ENCODE measurements at places on chromosomes 7 and 10.

- DNase-seq = no peak
These were observed 285.8 kb upstream of the COBL start for GRCh38 chr7:51602376-51602775.

DNA sequence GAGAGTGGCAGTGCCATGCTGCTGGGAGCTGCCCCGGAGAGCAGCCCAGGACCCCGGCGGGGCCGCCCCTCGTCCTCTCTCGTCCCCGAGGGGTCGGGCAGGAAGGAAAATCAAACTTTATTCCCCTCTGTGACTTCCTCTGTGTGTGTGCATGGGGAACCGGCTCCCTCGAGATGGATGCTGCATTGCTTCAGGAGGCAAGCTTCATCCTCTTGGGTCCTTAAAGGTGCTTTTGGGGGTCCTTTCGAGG is 726 bp downstream of the MCU start:
- no peak for DNase-seq

GRCh38 chr10:101934686-101935305 is 91.2 kb upstream of the KCNIP2 start:
- DNase-seq = no peak

- no peak for DNase-seq
These were observed 369.6 kb downstream of the TCERG1L start for GRCh38 chr10:130941886-130942285.

GRCh38 chr10:22833781-22834180 is 94.1 kb upstream of the ARMC3 start:
- no peak for DNase-seq

DNA sequence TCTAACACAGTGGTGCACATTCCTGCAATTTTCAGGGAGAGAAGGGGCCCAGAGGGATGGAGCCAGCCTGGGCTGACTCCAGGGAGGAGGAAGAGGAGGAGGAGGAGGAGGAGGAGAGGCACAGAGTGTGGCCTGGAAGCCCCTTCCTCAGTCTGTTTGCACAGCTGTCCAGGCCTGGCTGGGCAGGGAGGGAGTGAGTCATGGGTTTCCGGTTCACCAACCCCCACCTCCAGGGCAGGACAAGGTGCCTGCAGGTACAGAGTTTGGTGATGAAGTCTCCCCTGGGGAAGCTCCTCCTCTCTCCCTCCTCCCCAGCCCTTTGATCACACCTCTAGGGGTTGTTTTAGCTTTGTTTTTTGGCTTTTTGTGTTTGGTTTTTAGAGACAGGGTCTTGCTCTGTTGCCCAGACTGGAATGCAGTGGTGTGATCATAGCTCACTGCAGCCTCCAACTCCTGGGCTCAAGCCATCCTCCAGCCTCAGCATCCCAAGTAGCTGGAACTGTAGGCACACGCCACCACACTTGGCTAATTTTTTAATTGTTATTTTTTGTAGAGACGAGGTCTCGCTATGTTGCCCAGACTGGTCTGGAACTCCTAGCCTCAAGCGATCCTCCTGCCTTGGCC is 77.5 kb upstream of the CUX1 start:
- no peak for DNase-seq

DNA sequence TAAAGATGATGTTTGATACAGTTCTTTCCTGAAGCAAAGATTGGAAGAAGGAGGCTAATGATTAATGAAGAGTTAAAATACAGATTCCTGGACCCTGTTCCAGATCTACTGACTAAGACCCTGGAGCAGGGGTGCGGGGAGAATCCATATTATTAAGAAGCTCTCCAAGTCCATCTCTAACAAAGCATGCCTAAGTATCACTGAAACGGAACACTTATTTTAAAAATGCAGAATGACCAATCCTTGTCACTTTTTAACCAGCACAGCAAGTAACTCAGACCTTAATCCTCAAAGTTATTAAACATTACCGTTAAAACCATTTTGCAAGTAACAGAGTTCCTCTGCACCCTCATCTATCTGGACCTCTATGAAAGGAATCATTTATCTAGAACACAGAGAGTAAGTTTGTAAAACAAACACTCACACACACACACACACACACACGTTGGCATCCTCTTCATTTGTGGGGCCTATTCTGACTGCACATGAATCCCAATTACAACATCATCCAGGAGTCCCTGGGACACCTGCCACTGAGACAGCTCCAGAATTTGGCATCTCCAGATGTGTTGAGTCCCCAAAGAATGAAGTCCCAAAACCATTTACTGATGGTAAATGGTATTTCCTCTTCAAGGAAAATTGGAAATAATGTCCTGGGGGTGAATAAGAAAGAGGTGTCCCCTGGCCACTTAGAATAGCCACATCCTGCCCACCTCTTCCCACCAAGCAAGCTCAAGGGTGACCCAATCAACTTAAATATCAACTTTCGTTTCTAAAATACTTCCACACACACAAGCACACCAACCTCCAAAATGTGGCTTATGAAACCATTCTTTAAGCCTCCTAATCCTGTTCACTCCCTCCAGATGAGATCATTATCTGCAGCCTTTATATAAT is 117.5 kb downstream of the PARD3 start:
- DNase-seq = no peak

DNA sequence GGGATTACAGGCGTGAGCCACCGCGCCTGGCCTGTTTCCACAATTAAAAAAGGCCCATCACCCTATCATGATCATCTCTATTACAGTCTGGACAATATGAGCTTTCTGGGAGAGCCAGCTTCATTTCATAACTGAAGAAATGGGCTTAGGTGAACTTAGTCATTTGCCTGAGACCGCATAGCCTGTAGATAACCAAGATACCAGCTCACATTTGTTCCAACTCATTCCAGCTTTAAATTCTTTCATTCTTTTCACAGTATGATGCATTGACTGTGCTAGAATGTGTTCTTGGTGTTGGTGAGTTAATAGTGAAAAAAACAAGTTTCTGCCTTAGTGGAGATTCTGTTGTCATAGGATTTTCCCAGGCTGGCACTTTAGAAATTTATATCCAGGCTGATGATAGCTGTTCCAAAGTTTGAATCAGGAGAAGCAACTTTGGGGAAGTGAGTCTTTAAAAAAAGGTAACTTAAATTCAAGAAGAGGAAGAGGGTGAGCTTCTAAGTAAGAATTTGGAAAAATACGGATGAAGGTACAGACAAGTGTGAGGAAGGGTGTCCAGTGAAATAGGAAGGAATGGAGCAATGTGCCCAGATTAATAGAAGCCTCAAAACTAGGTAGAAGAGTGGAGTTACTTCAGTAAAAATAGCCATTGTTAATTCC is 2.1 kb upstream of the H2AZ2 start:
- peak; percentile 74 for DNase-seq

DNA sequence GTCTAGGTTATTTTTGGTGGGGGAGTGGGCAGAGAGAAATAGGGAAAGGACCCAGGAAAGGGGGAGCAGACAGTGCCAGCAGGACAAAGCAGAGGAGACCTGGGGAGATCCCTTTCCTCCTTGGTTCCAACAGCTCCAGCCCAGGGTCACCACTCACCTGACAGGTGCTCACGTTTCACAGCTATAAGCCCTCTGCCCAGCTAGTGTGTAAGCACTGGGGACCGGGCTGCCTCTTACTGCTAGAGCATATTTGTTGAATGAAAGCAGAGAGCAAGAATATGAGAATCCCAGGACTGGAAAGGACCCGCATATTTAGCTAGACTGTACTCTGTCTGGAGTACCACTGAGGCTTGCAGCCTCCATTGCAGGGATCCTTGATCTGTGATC is 6.7 kb downstream of the ZCCHC24 start:
- no peak for DNase-seq

- no peak for DNase-seq
These were observed 81.7 kb downstream of the RNF216 start for GRCh38 chr7:5699467-5700384.

- no peak for DNase-seq
These were observed 165.4 kb downstream of the BMPER start for GRCh38 chr7:34070511-34071323.

DNA sequence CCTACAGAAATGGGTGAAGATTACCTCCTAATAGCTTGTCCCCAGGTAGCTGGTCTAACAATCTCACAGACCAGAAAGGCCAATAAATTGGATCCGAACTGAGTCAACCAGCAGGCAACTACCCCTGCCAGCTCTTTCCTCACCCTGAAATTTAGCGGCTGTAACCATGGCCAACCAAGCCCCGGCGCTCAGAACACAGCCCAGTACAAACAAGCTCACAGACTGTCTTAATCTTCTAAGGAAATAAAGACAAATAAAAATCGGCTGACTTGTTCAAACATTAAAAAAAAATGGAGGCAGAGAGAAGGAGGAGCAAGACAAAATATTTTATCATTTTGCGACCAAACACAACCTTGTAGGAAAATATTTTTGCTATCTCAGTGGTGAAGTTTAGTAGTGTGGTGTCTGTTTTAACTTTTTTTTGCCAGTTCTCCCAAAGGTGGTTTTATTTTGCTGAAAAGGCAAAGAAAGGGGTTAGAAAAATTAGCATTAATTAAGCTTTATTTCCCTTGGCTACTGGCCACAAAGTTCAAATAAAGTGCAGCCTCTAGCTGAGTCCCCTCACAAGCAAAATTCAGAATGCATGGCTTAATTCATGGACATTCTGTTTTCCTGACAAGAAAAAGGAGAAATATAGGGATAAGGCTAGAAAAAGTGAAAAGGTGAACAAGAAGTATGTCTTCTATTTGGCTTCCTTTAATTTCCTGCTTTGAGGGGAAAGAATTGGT is 313.0 kb upstream of the NPVF start:
- DNase-seq = no peak

DNA sequence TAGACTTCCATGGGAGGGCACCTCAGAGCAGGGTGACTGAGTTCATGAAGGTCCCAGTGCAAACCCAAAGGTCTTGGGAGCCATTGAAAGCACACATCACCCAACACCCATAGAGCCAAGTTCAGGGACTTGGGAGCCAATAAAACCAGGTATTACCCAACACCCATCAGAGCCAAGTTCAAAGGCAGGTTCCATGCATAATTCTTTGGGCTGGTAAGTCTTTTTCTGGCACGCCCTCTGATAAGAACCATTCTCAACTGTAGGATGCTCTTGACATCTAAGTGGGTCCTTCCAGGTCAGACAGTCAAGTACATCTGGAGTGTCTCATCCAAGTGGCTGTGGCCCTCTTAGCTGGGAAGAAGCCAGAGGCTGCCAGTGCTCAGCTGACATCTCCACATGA is 63.2 kb downstream of the EBF3 start:
- no peak for DNase-seq

DNA sequence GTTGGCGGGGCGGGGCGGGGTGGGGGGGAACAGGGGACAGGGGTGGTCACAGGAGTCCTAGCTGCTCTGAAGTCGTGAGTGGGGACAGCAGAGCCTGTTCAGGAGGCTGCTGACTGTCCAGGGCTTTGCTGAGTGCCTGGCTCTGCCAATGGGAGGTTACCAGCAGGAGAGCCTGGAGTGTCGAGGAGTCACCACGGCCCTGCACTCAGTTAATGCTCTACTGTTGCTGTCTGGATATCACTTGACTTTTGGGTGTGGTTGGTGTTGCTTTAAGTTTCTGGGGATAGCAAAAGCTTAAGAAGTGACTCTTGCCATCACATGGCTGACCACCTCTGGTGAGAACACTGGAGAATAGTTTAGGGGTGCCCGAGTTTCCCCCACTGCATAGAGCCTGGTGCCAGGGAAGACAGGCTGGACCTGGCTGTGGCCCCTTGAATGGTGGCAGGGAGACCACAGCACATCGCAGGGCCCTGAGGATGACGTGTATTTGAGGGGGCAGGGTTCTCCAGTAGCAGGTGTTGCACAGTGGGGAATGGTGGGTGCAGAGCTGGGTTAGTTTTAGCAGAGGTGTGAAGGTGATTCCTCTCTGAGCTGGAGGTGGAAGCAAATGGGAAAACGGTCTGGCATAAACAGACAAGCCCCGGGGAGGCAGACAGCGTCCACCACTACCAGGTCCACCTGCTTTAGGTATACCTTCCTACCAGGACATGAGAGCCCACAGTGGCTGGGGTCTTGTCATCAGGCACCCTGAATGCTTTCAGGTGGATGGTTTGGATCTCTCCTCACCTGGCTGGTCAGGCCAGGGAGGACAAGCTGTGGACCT is 54.2 kb upstream of the CAMK2B start:
- DNase-seq = peak; percentile 46

- DNase-seq = no peak
These were observed 60.2 kb upstream of the STEAP1 start for GRCh38 chr7:90094030-90094429.

GRCh38 chr7:139730746-139731612 is 46.8 kb downstream of the HIPK2 start:
- no peak for DNase-seq

GRCh38 chr10:99743841-99744240 is 11.8 kb downstream of the CUTC start:
- DNase-seq = no peak

DNA sequence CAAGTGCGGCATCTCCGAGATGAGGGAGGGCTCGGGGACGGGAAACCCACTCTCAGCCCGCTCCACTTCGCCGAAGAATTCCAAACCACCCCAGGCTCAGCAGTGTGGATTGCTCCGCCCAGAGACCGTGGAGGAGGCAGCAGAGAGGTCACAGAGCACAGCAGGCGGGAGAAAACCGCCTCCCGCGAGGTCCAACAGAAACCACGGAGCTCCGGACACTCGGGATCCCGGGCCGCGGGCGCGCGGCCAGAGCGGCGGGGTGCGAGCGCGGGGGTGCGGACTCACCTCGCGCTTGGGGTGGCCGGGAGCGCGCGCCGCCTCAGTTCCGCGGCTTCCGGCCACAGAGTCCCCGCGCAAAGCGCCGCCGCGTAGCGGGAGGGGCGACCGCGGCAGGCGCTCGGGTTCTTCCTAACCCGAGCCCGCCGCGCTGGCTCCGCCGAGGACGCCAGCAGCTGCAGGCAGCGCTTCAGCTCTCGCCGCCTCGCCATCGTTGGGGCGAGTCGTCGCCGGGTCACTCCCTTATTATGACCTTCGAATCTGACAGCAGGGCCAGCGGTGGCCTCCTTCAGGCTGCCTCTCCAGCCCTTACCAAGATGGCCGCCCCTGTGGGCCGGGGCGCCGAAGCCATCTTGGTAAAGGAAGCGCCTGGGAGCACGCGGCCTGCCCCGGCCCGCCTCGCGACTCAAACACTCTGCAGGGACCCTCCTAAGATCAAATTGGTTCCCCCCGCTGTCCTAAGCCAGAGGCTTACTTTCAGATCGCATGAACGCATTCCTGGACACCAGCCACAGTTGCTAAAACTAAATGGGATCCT is at the start of gene NAPEPLD:
TSS of gene NAPEPLD (minus strand) at position 106 of the 814 bp plus-strand sequence. CDS start 20,323 bp downstream, outside the sequence.
- DNase-seq = peak; percentile 67

GRCh38 chr7:47877336-47877735 is 70.9 kb downstream of the PKD1L1 start:
- no peak for DNase-seq

DNA sequence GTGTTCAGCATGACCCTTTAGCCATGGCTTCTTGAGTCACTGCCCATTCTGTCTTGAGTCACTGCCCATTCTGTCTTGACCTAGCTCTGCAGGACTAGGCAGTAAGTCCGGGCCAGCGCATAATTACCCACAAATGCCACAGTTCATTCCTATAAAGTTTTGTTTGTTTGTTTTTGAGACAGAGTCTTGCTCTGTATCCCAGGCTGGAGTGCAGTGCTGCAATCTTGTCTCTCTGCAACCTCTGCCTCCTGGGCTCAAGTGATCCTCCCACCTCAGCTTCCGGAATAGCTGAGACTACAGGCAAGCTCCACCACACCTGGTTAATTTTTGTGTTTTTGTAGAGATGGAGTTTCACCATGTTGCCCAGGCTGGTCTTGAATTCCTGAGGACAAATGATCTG is 32.7 kb upstream of the TARP start:
- DNase-seq = no peak

Data from NCI-H226 (cell line).